Mammary epithelial cell (primary cell): ENCODE measurements at places on chromosomes 12 and 14. TPM values are rescaled to one million over a fixed set of nuclear protein-coding genes. Genes with fewer than 3 reads are reported as not detected.

CRACR2A gene
- 0.17 TPM for total RNA-seq

BDKRB2 gene
- 7.5 TPM for total RNA-seq

HOXC6 gene
- 5.2 and 10.9 TPM in 2 replicates for total RNA-seq

CFAP251 gene
- 18.7 TPM for total RNA-seq

PRICKLE1 gene
- total RNA-seq: 10.1 and 18.4 TPM in 2 replicates

SLC6A15 gene
- total RNA-seq: 26.7 TPM

GALNT6 gene
- total RNA-seq: 13.5 TPM

SSPN gene
- total RNA-seq: 11.0 TPM

NYNRIN gene
- 15.0 TPM for total RNA-seq

SMOC1 gene
- 22.3 TPM for total RNA-seq

MEG3 gene
- 54.8 and 75.5 TPM in 2 replicates for total RNA-seq

SERPINA12 gene
- total RNA-seq: not detected

E2F7 gene
- 35.4 and 44.0 TPM in 2 replicates for total RNA-seq

NOS1 gene
- not detected for total RNA-seq

EML5 gene
- 0.33 TPM for total RNA-seq

OR6C76 gene
- total RNA-seq: not detected

B4GALNT1 gene
- 3.4 and 13.4 TPM in 2 replicates for total RNA-seq

OR6C2 gene
- not detected in 2 replicates for total RNA-seq

VASH1 gene
- total RNA-seq: 1.3 TPM

TAS2R9 gene
- not detected for total RNA-seq

UNG gene
- total RNA-seq: 34.2 TPM

NDUFB1 gene
- total RNA-seq: 79.9 TPM

LRRC10 gene
- not detected for total RNA-seq

HCAR1 gene
- 4.1 and 8.8 TPM in 2 replicates for total RNA-seq

RNASE1 gene
- not detected for total RNA-seq

KIF5A gene
- 1.5 and 2.4 TPM in 2 replicates for total RNA-seq

EPS8 gene
- total RNA-seq: 28.9 and 29.2 TPM in 2 replicates

MARK3 gene
- total RNA-seq: 162 and 175 TPM in 2 replicates

CCDC175 gene
- total RNA-seq: not detected in 2 replicates

MGAT4C gene
- not detected in 2 replicates for total RNA-seq

RASAL1 gene
- total RNA-seq: not detected in 2 replicates

POMT2 gene
- total RNA-seq: 17.0 TPM

APAF1 gene
- total RNA-seq: 9.5 and 17.0 TPM in 2 replicates

CLEC9A gene
- total RNA-seq: not detected in 2 replicates

DHRS2 gene
- not detected for total RNA-seq

SIX6 gene
- not detected for total RNA-seq

RAD9B gene
- 1.1 TPM in 2 replicates for total RNA-seq

INF2 gene
- total RNA-seq: 65.7 TPM

NEDD8 gene
- total RNA-seq: 274 and 288 TPM in 2 replicates

ACSS3 gene
- not detected in 2 replicates for total RNA-seq
